ENCODE measurements at places on chromosomes 5 and 9.

- DNase-seq: no peak
Observed at GRCh38 chr9:14399756-14400657, 86.1 kb upstream of the NFIB start.

- DNase-seq: no peak
Observed at GRCh38 chr5:106127341-106127781, 1543.4 kb downstream of the EFNA5 start.

DNA sequence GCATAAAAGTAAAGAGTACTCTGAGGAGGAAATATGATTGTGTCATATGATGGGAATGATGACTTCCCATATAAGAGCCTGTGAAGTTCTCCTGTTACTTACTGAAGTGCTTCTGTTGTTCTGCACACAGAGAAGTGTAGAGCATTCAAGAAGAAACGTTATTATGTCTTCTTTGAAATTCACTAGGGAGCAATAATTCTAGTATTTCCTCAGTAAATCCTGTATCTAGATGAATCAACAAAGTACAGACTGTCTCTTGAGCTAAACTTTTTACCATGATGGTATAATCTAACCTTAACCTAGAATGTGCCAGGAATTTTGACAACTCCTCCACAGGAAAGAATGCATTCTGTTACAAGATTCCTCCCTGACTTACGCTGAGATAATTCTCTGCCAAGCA is 18.9 kb upstream of the GHR start:
- DNase-seq: no peak

- no peak for DNase-seq
Observed at GRCh38 chr9:137191691-137192447, 3.4 kb downstream of the SSNA1 start.

DNA sequence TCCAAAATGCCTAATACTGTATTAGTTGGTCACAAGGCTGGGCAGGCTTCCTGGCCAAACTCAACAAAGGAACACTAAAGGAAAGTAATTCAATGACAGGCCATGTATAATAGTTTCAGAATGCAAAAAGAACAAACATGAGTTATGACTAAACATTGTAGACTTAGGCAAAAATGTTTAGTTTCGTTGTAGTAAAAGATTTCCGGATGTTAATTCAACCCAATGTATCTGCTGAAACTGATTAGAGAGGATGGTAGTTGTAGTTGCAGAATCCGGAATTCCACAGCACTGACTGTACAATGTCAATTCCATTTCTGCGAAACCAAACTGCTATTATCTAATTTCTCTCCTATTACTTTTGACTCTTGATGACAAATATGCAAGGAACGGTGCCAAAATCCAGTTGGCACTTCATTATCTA is 117.9 kb upstream of the FST start:
- DNase-seq: no peak

GRCh38 chr9:14887149-14887548 is 23.1 kb downstream of the FREM1 start:
- DNase-seq: no peak

DNA sequence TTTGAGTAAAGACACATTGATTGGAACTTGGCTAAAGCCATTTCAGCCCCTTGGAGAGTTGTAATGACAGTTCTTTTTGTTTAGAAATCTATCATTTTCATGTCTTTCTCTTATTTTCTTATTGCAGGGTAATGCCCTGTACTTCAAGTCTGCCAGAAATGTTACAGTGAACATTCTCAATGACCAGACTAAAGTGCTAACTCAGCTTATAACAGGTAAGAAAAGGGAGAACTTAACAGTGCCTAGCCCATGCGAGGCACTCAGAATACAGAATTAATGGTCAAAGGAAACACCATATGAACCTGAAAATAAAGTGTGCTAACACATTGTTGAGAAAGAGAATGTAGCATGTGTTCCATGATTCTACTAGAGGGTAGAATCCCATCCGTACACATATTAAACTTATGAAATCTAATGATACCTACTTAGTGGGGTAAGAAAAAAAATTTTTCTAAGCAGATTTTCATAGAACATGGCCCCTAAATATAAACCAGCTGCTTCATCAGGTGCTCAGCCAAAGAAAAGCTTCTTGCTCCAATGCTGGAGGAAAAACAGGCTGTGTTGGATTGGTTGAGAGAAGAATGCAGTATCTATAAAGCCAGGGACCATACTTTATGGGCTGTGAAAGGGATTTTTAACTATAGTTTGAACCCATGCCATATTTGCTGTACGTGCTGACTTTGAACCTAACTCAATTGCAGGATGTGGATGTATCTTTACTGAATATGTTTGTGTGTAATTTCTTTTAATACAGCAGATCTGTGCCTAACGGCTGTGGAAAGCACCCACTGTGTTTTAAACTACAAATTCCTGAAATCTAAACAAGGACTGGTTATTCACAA is 260.8 kb upstream of the PPP1R2B start:
- DNase-seq: no peak

DNA sequence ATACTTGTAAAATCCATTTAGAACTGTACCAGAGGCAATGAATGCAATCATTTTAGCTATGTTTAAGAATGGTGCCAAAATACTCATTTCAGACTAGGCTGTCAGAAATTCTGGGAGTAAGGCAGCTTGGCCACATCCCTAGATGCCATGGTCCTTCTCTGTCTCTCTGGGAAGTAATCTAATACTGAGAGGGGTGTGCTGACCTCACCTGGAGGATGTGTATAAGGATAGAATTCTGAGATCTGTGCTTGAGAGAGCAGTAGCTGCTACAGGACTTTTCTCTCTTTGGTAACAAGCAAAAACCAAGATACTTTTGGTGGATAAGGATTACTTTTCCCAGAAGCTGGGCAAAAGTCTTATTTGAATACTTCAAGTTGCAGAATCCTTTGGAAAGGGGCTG is 68.1 kb upstream of the MRPS30 start:
- no peak for DNase-seq

GRCh38 chr9:130528674-130529073 is 50.7 kb upstream of the FUBP3 start:
- DNase-seq: no peak

GRCh38 chr5:78612227-78613150 is 36.1 kb downstream of the LHFPL2 start:
- DNase-seq: no peak

DNA sequence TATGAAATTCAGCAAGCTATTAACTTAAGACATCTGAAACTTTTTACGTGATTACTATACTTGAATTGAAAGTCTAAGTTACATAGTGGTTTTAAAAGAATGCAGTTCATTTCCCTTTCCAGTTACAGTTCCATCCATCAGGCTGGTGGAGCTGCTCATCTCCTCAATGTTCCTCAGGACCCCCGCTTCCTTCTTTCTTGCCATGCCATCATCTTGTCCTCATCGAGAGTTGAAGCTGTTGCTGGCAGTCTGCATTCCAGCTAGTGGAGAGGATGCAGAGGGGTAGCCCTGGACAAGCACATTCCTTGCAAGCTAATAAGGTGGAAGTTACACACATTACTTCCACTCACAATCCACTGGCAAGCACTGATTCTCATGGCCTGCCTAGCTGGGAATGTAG is 8.8 kb upstream of the RNF183 start:
- DNase-seq: no peak

GRCh38 chr9:109862452-109862851 is 82.5 kb downstream of the PALM2AKAP2 start:
- no peak for DNase-seq

DNA sequence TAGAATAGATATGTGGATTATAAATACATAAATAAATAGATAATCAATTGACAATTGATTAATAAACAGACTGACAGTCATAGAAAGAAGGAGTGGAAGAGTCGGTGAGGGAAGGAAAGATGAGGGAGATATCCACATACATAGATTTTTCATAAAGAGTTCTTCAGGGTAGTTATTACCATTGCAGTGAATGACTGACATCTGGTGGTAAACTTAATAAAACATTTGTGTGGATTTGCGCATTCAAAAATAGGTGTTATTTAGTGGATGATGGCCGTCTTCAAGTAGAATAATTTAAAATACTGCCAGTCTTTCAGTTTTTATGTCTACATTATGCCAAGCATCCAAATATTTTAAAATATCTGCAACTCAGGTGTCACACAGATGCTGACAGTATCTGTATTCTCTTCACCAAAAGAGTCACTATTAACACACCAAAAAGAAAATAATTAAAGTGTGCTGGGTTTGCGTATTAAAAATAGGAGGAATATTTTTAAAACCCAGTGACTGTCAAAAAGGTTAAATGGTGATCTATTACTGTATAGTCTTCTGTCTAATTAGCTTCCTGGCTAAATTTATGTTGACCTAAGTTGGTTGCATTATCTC is 78.8 kb downstream of the GIN1 start:
- peak; percentile 10 for DNase-seq

- no peak for DNase-seq
Observed at GRCh38 chr5:33281431-33281843, 159.3 kb upstream of the TARS1 start.

- DNase-seq: no peak
Observed at GRCh38 chr5:173090639-173091038, 34.5 kb downstream of the CREBRF start.

- no peak for DNase-seq
Observed at GRCh38 chr5:152704286-152704685, 299.2 kb upstream of the NMUR2 start.

DNA sequence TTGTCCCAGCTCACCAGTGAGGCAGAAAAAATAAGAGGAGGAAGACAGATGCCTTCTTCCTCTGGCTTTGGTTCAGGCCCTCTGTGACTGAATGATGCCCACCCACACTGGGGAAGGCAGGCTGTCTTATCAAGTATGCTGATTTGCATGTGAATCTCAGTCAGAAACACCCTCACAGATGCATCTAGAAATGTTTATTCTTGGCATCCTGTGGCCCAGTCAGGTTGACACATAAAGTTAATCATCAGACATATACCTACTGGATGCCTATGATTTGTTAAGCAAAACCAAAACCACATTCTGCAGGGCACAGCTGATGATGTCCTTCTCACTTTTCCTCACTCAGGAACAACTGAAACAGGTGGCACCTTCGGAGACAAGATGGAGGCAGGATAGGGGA is 243.4 kb upstream of the KCNN2 start:
- DNase-seq: no peak

GRCh38 chr5:61758711-61759110 is 426.7 kb downstream of the ZSWIM6 start:
- DNase-seq: no peak

DNA sequence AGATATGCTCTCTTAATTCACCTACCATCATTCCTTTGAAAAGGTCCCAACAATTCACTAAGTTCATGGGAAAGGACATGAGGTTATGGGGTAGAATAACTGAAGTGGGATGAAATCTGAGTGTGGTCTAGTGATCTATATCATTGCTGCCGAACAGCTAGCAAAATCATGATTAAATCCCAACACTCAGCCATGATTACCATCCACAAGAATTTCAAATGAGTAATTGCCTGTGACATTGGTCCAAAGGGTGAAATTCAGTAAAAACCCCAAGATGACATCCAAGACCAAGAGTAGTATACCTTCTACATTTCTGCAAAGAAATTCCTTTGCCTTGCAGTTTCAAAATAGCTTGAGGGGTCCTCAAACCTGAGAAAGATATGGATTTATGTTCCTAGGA is 225.6 kb downstream of the SPOCK1 start:
- DNase-seq: no peak
